ENCODE measurements at places on chromosomes 2 and 18. TPM values are rescaled to one million over a fixed set of nuclear protein-coding genes. Genes with fewer than 3 reads are reported as not detected.

- DNase-seq = no peak
Measured at GRCh38 chr18:46098616-46098933, 479 bp upstream of the ATP5F1A start.

DNA sequence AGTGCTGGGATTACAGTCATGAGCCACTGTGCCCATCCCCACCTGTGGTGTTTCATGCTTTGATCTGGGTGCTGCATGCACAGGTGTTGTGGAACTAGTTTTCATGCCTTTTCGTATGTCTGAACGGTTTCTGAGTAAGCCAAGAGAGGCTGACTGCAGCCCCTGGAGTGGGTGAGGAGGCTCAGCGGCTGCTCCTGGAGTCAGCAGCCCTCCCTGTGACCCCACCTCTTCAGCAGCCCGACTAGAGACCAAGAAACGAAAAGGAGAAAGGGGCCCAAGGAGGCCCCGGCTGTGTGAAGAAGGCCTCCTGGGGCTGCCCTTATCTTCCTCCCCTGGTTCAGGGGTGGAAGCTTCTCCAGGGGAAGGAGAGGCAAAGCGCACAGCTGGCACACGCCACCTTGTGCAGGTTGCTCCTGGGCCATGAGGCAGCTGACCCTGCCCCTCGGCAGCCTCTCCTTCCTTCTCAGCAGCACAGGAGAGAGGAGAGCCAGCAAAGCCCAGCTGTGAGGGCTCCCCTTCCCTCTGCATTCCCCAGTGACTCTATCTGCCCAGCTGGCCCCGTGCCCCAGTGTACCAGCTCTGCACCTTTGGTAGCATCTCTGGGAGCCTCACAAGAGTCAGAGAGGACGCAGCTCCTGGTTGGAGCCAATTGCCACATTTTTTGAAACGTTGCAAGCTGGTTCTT, 182.5 kb upstream of the HS6ST1 start:
- DNase-seq = no peak

The POTEE gene
- 0.11 TPM for total RNA-seq

GRCh38 chr2:234694244-234695013, 197.5 kb upstream of the ARL4C start:
- DNase-seq = no peak

The COL6A3 gene
- 140 TPM for total RNA-seq

- DNase-seq = no peak
Measured at GRCh38 chr2:61404438-61404837, 66.4 kb downstream of the USP34 start.

GRCh38 chr2:39593439-39594393, 72.0 kb upstream of the TMEM178A start:
- peak; percentile 61 for DNase-seq

GRCh38 chr2:204040016-204040415, 103.5 kb downstream of the ICOS start:
- no peak for DNase-seq

DNA sequence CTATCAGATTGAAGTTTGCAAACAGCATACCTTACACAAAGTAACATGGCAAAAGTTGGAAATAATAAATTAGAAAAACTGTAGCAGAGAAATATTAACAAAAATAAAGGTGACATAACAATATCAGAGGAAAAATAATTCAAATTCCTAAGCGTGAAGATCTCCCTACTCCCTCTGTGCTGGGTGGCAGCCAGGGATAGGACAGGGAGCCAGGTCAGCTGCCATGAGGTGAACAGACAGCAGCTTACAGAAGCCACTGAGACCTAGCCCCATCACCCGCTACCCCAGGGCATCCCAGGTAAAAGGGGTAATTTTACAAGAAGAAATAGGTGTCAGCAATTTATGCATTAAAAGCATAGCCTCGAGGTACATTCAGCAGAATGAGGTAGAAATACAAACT, 423.8 kb upstream of the HS6ST1 start:
- no peak for DNase-seq

DNA sequence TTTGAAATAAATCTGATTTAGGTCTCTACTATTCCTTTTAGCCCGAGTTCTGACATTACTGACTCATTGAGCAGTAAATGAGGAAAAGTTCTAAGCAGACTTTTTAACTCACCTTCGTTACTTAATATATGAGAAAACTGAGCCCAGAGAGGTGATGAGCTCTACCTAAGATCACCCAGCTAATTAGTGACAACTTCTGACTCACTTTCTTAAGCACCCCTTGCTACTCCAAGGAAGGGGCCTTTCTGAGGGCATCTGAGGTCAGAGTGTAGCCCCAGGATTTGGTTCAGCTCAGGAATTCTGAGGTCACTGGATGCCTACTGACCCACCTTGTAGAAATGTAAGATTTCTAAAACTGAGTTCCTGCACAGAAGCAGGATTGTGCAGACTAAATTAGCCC, 102.2 kb upstream of the FZD5 start:
- no peak for DNase-seq

GRCh38 chr2:191441496-191442214, 196.5 kb downstream of the MYO1B start:
- no peak for DNase-seq

The PLCD4 gene
- 3.1 TPM for total RNA-seq

Data from thyroid gland (tissue), 4 donors.